ENCODE measurements at places on chromosomes 7 and 10.

DNA sequence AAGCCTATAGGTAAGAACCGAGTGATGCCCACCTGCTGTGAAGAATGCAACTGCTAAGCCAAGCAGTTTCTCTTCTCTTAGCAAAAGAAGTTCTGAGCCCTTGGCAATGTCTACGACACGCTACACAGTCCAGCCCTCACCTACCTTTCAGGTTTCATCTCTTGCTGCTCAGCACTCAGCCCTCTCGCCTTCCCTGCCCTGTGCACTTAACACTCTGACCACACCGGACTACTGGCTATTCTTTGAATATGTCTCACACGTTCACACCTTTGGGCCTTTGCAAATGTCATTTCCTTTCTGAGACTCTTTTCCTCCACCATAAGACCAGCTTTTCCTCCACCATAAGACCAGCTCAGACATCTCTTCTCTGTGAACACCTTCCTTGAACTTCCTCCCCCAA, 67.0 kb upstream of the ITGB1 start:
- DNase-seq, result no peak

- DNase-seq, result no peak
These were observed 15.8 kb downstream of the FZD9 start for GRCh38 chr7:73449422-73449821.

- DNase-seq, result no peak
These were observed 798 bp upstream of the AUTS2 start for GRCh38 chr7:69597278-69598076.

- DNase-seq, result no peak
These were observed 7.7 kb downstream of the SH2D4B start for GRCh38 chr10:80545258-80545881.

- peak; percentile 19 for DNase-seq
These were observed 46.9 kb downstream of the AP3M1 start for GRCh38 chr10:74103560-74104258.

DNA sequence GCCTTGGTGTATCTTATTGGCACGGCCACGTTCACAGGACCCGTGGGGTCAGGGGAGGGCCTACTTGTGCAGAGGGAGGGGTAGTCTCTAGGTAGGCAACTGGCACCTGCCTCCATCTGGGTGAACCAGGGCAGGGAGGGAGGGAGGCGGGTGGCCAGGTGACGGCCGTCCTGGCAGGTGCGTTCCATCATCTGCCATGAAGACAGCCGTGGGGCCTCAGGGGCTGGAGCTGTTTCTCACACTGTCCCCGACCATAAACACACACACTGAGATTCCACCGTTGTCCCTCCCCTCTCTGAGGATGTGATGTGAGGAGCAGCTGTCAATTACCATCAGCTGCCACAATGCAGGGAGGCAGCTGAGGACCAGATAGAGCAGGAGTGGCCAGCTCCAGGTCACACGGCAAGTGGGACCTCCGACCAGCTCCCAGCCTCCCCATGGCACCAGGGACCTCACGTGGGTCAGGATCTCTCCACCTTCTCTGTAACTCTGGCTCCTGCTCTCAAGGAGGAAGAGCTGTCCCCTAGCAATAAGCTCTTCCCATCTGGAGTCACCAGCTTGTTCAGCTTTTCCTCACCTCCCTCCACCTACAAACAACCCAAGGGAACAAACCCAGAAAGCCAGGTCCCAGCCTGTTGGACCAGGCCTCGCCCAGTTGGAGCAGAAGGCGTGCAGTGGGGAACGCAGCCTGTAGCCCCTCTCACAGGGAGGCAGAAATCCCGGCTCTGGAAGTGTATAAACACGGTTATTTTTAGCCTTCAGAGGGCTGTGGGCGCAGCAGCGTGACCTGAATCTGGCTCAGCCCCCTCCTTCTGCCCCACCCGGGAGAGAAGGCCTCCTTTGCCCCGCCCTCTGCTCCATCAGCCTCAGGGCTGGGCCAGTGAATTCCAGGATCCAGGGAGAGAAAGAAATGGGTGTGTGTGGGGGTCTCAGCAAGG, 33.1 kb downstream of the ZMIZ1 start:
- no peak for DNase-seq

DNA sequence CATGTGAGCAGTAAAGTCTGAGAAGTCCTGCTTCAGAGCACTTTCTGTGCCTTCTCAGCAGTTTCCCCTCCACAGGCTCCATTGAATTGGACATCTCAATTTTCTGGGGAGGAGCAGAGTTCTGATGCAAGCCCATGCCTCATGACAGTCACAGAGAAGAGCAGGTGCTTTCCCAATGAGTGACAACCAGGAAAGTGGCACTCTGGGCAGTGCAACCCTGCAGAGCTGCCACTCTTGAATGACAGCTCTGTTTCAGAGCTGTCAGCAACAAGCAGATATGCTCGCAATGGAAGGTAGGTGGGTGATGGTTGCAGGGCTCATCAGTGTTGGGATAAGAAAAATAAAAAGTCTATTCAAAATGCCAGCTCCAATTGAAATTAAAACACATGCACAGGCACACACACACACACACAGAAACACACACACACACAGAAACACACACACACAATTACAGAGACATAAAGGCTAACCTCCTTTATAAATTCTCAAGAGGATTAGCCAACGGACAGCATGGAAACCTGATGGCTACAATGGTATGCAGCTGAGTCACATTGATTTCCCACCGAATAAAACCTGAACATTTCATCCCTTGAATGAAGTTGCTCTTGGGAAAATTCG, 50.5 kb downstream of the C10orf67 start:
- DNase-seq, result no peak

DNA sequence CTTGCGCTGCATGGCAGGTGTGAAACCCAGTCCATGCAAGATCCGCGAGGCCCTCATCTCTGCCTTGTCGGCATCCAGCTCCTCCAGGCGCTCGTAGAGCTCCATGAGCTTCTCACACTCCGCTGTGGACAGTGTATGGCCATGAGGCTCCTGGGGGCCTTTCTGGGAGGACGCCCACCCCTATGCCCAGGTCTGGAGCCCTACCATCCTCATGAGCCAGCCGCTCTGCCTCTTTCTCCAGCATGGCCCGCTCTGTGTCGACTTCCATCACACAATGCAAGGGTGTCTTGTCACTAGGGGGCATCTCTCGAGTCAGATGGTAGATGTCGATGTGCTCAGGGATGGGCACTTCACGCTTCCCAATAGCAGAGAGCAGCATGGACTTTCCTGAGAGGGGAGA, 3.3 kb downstream of the ABCF2 start:
- no peak for DNase-seq

DNA sequence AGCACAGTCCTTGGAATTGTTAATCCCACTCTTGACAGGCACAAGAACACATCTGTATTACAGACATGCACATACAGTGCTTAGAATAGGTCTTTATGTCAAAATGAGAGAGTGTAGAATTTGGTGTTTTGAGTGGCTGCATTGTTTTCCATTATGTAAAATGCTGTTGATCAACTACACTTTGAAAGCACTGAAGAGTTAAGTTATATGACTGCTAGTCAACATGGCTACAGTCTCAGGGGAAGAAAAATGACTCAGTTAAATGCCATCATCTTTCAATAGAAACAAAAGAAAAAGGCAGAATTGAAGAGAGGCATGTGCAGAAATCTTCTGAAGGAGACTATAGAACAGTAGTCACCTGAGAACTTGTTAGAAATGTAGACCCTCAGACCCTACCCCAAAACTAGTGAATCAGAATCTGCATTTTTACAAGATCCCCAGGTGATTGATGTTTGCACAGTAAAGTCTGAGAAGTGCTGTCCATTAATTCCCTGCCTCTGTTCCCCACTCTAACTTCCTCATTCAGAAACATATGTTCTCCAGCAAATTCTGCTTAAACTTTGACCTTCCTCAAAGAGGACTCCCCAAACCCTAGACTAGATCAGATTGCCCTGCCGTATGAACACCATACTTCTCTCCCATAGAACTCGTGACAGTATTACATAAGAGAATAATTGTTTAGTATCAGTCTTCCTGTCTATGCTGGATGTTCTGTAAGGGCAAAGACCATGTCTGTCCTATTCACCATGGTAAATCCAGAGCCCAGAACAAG, 16.0 kb downstream of the SND1 start:
- DNase-seq, result no peak

- DNase-seq, result no peak
These were observed 11.1 kb downstream of the MCU start for GRCh38 chr10:72702868-72703581.

DNA sequence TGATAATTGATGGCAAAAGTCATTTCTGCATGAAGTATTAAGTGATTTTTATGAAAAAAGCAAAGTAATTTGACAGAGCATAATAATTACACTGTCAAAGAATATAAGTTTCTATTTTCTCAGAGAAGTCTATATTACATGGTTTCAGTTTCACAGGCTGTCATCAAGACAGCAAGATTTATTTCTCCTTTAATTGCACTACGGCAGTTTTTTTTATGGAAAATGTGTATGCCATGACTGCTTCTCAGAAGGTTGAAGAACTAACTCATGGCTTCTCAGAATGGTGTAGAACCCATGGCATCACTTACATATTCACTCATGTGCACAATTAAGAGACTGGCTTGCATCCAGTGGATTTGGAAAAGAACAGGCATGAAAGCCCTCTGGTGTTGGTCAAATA, 870.3 kb upstream of the SORCS1 start:
- no peak for DNase-seq

DNA sequence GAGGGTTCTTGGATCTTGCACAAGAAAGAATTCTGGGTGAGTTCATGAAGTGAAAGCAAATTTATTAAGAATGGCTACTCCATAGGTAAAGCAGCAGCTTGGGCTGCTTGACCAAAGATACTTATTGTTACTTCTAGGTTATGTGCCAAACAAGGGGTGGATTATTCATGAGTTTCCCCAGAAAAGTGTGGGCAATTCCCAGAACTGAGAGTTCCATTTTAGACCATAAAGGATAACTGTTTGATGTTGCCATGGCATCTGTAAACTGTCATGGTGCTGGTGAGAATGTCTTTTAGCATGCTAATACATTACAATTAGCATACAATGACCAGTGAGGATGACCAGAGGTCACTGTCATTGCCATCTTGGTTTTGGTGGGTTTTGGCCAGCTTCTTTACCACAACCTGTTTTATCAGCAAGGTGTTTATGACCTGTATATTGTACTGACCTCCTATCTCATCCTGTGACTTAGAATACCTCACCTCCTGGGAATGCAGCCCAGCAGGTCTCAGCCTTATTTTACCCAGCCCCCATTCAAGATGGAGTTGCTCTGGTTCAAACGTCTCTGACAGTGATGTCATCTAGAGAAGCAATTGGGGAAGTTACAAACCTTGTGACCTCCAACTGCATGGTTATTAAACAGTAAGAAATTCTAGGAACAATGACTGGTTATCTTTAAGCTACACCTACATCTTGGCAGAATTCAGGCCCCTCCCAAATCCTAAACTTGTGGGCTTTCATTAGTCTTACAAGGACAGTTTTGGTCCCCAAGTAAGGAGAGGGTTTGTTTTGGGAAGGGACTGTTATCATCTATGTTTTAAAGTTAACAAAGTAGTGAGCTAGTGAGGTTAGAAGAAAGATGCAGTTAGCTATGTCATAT, 48.0 kb upstream of the INHBA start:
- DNase-seq, result no peak

GRCh38 chr10:124364674-124365073, 54.0 kb downstream of the OAT start:
- DNase-seq, result no peak

All from GM12864 (cell line).